Activated CD4-positive, alpha-beta memory T cell treated with anti-CD3 and anti-CD28 coated beads, Interleukin-2, amount 10 ng/mL, durations not matched to agents 7 days and 5 days (primary cell): ENCODE measurements at places on chromosomes 12 and 14.
A peak's percentile ranks its signal among the peaks of the same experiment; 100 is the strongest.

- DNase-seq = no peak
Observed at GRCh38 chr14:22796087-22796707, 19.0 kb downstream of the SLC7A7 start.

DNA sequence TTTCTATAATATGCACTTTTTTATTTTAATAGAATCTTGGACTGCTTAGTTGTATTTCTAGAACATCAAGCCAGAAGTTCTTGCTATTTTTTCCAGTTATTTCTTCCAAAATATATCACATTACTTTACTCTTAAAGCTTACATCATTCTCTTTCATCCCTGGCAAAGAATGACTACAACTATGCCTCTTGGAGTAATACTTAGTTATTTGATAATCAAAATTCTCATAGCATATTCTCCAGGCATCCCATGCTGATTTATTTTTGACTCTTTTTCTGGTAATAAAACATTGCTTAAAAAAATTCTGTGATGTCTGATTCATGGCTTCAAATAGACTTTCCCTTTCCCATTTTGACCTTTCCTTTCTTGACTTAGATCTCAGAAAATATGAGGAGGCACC lies 118.7 kb upstream of the TSPAN8 start:
- DNase-seq = no peak

DNA sequence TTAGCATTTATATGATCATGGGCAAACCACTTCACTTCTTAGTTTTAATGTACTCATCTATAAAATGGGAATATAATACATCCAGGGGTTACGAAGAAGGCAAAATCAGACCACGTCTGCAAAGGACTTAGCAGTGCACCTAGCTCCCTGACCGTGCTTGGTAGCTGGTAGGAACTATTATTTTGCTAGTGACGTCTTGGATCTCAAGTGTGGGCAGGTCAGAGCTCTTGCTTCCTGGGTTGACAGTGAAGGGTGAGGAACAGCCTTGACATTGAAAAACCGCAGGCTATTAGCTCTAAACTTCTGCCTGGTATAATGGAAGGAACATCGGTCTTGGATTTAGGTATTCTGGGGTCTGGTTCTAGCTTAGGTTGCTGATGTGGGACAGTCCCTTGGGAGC lies 89.3 kb upstream of the MED13L start:
- DNase-seq = no peak

GRCh38 chr12:27575090-27575761 lies 51.2 kb downstream of the PPFIBP1 start:
- no peak for DNase-seq

DNA sequence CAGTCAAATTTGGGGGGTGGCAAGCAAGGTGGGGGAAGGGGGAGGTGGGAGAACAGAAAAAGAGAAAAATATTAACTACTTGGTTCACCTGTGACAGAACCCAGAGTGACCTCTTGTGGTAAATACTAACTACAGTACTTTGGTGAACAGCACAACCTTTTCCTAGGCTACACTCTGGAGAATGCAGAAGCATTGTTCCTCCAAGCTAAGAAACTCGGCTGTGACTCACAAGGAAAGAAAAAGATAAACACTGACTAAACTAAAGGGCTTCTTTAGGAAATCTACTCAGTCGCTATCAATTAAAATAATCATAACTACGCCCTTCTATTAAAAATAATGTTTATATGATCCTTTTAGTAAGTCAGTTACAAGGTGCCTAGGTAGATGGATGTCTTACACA lies 5.4 kb downstream of the KCNH5 start:
- DNase-seq = no peak

GRCh38 chr14:100778951-100779690 lies 46.8 kb upstream of the MEG3 start:
- DNase-seq = no peak

GRCh38 chr12:68375756-68376695 lies 43.9 kb upstream of the MDM1 start:
- DNase-seq = no peak

GRCh38 chr14:74419086-74419485 lies 6.9 kb downstream of the SYNDIG1L start:
- no peak for DNase-seq

- peak; percentile 92 for DNase-seq
Observed at GRCh38 chr12:69157023-69157655, 82.2 kb upstream of the CPSF6 start.

- DNase-seq = no peak
Observed at GRCh38 chr12:122990961-122991622, 10.6 kb downstream of the ARL6IP4 start.

DNA sequence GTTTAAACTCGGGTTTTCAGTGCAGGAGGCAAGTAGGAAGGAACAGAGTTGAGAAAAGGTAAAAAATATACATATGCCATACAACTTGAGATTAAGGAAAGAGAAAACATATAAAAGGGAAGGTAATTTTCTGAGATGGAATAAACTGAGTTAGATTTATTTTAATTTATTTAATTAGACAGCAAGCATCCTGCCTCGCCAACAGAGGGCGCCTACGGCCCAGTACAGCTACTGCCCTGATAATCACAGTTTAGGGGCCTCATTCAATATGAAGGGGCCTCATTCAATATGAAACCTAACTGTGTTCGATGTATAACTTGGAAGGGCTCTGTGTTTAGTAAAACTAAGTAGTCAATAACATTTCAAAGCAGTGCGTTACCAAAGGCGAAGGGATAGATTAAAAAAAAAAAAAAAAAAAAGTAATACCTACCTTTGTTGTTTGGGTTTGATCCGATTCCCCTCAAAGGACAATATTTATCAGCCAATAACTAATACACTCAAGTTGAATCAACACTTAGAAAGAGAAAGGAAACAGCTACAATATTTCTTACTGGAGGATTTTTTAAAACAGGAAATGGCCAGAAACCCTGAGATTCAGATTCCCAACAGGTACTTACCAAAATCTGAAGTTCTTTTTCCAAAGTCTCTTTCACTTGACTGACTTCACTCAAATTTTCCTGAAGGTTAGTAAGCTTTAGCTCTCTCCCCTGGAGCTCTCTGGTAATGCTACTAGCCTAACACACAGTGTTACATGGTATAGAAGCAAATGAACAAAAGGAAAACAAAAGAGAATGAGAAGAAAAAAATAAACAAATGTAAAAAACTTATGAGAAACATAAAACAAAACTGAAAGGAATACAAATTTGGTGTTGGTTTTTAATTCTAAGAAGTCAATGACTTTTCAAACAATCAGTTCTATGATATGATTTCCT lies 70.0 kb upstream of the VPS33A start:
- peak; percentile 55 for DNase-seq

GRCh38 chr14:105201925-105202513 lies 20.9 kb upstream of the NUDT14 start:
- DNase-seq = peak; percentile 38

DNA sequence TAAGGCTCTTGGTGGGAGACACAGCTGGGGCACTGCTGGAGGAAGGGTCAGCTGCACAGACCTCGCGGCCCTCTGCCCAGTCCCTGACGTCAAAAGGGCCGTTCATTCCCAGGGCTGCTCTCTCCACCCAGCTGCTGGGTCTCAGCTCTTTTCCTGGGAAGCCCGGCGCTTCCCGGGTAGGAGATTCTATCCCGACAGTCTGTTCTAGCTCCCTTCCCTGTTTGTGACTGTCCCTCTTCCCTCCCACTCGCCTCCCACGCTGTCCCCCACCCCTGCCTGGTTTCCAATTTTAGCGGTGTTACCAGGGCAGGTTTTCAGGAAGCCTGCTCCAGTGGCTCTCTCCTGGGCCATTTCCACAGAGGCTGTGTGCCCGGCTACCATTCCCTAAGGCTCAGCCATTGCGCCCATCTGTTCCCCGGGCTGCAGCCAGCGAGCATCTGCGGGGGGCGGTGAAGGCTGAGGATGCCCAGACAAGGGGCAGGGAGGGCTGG lies 186.6 kb downstream of the CACNA1C start:
- DNase-seq = no peak

DNA sequence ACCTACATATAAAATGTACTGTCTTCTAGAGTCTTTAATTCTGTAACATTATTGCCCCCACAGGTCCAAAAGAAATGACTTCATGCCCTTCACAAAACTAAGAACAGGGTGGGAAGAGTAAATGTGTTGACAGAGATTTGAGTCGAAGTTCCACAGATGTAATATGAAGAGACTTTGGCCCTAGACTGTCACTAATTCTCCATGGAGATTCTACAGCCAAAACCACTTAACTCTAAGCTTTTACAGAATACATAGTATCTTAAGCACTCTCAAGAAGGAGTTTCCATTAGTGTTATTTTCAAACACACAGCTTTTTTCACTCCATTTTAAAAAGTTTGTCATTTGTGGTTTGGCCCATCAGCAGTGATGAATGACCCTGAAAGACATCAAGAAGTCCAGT lies 56.3 kb downstream of the ABCC9 start:
- no peak for DNase-seq

GRCh38 chr14:77559381-77559780 lies 57.1 kb downstream of the SPTLC2 start:
- no peak for DNase-seq

DNA sequence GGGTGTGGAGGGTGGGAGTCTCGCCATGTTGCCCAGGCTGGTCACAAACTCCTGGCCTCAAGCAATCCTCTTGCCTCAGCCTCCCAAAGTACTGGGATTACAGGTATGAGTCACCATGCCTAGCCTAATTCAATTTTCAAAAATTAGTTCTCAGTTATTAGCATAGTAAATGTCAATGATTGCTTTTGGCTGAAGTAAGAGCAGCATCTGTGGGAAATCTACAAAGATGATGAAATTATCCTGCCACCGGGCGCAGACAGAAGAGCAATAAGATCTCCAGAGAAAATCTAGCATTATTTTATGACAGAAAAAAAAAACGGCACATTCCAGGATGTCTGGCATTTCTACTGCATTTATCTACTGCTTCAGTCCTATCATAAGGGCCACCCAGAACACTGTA lies 97.9 kb upstream of the DAAM1 start:
- no peak for DNase-seq

GRCh38 chr12:99278899-99279298 lies 368.7 kb upstream of the GARIN6 start:
- DNase-seq = no peak

DNA sequence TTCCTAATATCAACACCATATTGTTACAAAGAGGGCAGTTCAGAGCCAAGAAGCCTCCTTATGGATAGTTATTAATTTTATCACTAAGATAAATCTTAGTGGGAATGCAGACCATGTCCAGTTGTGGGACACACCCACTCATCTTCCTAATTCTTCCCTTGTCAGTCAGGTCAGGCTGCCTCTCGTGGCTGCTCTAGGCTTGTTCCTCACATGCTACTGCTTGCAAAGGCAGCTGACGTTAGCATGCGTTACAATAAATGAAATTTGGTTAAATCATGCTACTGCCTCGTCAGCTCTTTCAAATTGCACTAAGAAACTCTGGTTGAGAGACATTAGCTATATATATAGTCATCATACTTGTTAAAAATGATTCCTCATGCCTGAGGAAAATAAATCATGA lies 108.4 kb downstream of the CAND1 start:
- DNase-seq = no peak

GRCh38 chr14:23145794-23146350 lies 26.8 kb upstream of the CEBPE start:
- no peak for DNase-seq

- DNase-seq = no peak
Observed at GRCh38 chr12:49956663-49957569, 4.8 kb upstream of the AQP5 start.

DNA sequence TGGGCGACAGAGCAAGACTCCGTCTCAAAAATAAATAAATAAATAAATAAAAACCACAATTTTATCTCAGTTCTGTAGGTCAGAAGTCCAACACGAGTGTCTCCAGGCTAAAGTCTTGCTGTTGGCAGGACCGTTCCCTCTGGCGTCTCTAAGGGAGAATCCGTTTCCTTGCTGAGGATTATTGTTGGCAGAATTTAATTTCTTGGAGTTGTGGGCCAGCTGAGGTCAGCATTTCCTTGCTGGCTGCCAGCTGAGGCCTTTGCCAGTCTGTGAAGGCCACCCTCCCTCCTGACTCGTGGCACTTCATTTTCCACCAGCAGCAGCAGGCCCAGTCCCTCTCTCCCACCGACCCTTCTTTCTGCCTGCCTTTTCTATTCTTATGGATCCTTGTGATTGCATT lies 17.2 kb downstream of the PSMC1 start:
- no peak for DNase-seq

- DNase-seq = no peak
Observed at GRCh38 chr12:22765421-22766130, 140.6 kb downstream of the ETNK1 start.

DNA sequence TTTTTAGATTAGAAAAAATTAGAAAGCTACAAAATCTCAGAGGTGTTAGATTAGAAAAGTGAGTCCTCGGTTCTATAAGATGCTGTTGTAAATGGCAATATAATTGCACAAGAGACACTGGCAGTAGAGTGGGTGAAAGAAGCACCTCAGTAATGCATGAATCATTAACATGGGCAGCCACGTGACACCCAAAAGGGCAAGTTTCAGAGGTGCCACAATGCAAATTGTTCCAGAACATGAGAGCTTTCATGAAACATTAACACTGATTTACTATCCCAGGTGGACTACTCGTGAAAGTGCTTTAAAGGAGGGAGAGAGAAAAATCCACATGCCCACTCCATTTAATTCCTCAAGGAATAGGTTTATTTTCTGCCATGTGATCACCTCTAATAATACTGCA lies 108.4 kb downstream of the PTPRR start:
- no peak for DNase-seq

DNA sequence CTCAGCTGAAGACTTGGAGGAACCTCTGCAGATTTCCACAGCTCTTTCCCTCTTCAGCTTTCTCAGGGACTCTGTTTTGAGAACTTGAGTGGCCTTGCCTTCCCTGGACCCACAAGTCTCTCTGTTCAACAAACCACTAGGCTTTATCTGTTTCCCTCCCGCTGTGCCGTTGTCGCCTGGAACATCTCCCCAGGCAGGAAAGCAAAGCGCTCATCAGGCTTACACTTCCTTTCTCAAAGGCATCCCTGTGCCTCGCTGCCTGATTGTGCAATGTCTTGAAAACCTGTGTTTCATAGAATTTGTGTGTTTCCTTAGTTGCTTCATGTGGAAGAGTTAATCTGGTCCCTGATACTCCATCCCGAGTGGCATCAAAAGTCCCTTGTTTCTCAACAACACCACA lies 64.1 kb downstream of the PPM1A start:
- no peak for DNase-seq

GRCh38 chr12:23428758-23429157 lies 520.7 kb downstream of the SOX5 start:
- no peak for DNase-seq

DNA sequence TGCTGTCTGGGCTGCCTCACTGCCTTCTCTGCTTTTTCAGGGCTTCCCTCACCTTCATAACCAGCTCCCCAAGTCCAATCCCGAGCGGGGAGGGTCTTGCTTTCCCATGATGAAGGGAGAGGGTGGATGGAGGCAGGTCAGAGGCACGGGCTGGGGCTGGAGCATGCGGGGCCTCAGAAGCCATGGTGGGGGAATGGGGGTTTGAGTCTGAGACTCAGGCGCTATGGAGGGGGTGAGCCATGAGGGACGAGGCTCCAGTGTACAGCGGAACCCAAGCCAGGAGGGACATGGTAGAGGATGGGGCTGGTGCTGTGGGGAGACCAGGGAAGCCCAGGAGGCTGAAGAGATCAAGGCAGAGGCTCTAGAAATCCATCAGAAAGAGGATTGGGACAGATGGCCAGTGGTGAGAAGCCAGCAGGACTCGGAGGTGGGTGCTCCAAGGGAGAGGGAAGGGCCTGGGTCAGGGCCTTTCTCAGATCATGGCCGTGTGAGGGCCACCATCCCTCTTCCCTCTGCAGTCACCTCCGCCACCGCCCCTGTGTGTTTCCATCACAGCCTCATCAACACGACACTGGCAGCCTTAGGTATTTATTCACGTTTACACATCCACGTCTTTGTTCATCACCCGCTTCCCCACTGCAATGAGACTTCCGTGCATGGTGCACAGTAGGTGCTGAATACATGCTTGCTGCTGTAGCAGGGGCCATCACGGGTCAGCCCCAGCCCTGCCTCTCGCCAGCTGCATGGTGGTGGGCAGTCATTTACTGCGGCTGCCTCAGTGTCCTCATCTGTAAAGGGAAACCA lies 144.7 kb downstream of the ADGRD1 start:
- DNase-seq = no peak
